Stimulated activated CD8-positive, alpha-beta memory T cell treated with anti-CD3 and anti-CD28 coated beads, Interleukin-2, amount 100 ng/mL, for 48 hours (primary cell): ENCODE measurements at places on chromosomes 11 and 22.

GRCh38 chr11:75323609-75324008 lies 27.9 kb downstream of the ARRB1 start:
- DNase-seq = no peak

DNA sequence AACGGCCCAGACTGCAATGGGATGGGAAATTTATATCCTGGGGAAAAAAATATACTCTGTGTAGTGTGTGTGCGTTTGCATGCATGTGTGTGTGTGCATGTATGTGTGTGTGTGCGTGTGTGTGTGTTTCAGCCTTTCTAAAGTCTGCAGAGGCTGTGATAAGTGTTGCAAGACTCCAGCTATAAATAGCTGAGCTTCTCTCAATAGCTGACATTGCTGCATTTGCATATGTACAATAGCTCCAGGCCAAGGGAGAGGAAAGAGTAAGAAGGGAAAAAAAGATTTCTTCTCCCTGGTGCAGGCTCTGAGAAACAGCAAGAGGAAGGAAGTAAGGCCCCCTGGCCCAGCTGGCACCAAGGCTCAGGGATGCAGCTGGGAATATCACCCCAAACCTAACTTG lies 483.0 kb downstream of the MN1 start:
- no peak for DNase-seq

- no peak for DNase-seq
Observed at GRCh38 chr11:134905517-134905916, 493.5 kb upstream of the B3GAT1 start.

DNA sequence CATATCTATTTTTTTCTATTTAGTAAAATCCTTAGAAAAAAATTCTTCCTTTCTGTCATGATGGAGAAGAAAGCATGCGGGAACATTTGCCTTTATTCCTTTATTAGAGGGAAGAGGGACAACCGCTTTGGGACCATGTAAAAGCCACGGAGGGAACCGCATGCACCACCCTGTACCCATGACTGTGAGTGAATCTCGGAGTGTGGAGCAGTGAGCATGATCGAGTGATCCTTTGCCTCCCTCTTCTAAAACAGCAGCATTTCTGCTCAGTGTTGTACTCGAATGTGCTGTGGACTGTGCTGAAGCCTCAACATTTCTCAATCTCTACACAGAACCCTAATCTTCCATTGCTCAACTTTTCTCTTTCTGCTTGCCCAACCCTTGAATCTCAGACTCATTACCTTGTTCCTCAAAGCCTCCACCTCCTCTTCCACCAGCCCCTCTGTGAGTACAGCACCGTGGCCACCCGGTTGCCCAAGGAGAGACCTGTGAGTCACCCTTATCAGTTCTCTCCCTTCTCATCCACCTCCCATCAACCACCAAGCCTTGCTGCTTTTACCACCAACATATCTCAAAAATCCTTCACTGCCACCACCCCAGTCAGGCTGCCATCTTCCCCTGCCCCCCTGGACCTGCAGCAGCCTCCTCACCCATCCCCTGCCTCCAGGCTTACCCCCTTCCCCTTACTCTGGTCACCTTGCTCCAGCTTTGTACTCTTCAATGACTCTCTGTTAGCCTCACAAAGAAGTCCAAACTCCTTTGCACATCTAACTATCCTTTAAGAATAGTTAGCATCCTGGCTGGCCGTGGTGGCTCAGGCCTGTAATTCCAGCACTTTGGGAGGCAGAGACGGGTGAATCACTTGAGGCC lies 103.1 kb downstream of the NAT10 start:
- DNase-seq = no peak

- DNase-seq = no peak
Observed at GRCh38 chr11:122101625-122102291, 14.3 kb downstream of the BLID start.

GRCh38 chr11:57339328-57339727 lies 1.2 kb downstream of the P2RX3 start:
- DNase-seq = no peak

DNA sequence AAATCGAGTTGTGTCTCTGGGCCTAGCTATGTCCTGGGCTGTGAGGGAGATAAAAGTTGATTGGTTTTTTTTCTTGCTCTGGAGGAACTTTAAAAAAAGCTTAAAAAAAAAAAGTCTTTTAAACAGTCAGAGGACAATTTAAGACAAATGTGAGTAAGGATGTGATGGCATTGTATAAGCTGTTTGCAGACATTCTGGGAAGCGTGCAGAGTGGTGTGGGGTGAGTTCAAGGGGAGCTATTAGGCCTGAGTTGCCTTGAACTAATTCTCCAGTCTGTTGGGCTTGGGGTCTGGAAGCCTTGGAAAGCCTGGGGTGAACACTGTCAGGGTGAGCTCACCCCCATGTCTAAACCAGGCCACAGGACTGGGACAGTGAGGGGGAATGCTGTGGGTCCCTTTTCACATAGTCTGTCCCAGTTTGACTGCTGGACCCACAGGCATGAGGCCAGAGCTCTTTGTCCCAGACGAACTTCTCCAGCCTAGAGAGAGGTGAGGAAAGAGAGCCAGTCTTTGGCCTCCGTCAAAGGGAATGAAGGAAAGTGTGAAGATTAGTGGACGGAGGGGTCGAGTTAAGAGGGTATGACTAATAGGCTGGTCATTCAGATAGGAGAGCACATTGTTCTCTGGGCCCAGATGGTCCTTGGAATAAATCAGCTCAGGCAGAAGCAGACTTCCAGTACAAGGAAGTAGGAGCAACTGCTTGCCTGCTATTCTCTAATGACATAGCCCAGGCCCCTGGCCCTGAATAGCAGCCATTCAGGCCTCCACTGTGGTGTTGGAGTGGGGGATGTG lies 76.4 kb upstream of the NNMT start:
- DNase-seq = no peak

- no peak for DNase-seq
Observed at GRCh38 chr11:67411785-67412152, 3.7 kb upstream of the CARNS1 start.

GRCh38 chr22:37639771-37640590 lies 512 bp downstream of the SH3BP1 start:
- no peak for DNase-seq

- DNase-seq = peak; percentile 34
Observed at GRCh38 chr22:48574776-48575617, 1252.7 kb downstream of the BRD1 start.

DNA sequence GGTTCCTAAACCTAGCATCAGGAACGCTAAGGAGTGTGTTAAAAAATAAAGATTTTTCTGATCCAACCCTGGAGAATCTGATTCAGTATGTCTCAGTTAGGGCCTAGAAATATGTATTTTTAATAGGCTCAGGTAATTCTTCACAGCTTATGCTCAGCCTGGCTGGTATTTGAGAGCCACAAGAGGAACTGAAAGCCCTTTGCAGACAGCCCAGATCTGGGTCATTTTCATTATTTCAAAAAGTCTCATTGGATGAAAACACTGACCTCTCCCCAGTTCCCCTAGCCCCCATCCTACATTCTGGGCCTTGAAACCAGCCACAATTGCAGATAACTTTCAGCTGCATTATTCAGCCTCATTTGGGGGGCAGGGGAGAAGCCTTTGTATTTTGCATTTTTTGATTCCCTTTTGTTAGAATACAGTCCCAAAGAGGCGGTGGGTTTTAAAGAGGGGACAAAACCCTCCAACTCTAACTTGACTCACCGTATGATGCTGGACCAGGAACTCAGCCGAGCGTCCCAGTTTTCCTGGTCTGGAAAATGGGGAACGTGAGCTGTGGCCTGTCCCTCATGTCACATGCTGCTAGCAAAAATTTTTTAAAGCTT lies 66.0 kb upstream of the LARGE1 start:
- no peak for DNase-seq

GRCh38 chr11:2703363-2704141 lies 3.8 kb upstream of the KCNQ1OT1 start:
- no peak for DNase-seq

DNA sequence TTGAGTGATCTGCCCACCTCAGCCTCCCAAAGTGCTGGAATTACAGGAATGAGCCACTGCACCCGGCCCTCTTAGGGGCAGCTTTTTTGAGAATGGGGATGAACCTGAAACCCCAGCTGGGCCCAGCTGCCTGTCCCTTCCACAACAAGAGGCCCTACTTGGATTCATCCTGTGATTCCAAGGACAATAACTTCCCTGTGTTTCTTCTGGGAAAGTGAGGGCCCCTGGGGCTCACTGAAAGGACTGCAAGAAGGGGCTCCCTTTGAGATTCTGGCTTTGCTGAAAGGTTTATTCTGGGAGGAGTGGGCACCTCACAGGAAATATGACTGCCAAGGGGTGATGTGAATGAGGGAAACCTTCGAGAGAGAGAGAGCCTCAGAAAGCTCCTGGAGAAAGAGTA lies 12.3 kb upstream of the GNAZ start:
- DNase-seq = no peak

- DNase-seq = no peak
Observed at GRCh38 chr11:93229876-93230275, 32.1 kb upstream of the SLC36A4 start.

GRCh38 chr22:37634417-37634924 lies 5.0 kb upstream of the SH3BP1 start:
- no peak for DNase-seq

- DNase-seq = no peak
Observed at GRCh38 chr11:35938231-35938630, 5.6 kb upstream of the LDLRAD3 start.

GRCh38 chr11:21072558-21072957 lies 403.2 kb downstream of the NELL1 start:
- DNase-seq = no peak

DNA sequence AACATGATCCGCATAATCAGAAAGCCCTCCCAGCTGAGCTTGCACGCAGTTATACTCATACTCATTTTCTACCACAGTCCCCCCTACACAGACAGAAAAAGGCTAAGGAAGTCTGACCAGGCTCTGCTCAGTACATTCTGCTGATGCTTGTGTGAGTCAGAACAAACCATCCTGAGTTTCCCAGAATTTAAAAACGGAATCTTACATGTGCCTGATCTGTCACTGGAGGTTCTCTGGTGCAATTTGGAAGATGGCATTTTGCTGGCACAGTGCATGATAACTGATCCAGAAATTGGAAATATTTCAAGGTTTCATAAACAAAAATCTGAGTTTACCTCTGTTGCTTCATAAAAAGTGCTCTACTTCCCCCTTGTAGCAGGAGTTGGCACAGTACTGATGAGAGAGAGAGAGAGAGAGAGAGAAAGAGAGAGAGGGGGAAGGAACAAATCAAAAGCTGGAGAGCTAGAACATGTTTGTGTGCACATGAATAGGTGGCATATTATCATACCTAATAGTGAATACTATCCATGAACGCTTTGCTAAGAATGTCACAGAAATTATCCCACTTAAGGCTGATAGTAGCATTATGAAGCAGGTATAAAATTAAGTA lies 1085.3 kb downstream of the DLG2 start:
- no peak for DNase-seq

DNA sequence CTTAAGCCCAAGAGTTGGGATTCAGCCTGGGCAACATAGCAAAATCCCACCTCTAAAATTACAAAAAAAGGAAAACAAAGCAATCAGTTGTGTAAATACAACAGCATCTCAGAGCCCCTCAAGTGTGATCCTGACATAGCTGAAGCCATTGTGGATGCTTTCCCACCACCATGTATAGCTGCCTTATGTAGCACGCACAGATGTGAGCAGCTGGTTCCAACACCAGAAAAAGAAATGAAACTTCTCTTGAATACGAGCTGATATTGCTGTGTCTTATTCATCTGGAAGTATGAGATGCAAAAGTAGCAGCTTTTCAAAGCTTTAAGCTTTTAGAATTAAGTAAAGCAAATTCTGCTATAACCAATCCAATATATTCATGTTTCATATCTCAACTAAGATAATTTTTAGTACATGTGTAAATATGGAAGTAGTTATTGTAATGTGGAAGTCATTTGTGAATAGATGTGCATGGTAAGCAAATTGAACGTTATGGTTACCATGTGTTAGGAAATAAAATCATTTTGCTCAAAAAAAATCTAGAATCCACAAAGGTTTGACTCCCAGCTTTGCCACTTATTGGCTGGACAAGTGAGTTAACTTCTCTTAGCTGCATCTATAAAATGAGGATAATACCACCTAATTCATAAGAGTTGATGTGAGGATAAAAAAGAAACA lies 63.2 kb downstream of the SGSM3 start:
- DNase-seq = no peak

- no peak for DNase-seq
Observed at GRCh38 chr22:27504360-27505253, 296.9 kb downstream of the MN1 start.

DNA sequence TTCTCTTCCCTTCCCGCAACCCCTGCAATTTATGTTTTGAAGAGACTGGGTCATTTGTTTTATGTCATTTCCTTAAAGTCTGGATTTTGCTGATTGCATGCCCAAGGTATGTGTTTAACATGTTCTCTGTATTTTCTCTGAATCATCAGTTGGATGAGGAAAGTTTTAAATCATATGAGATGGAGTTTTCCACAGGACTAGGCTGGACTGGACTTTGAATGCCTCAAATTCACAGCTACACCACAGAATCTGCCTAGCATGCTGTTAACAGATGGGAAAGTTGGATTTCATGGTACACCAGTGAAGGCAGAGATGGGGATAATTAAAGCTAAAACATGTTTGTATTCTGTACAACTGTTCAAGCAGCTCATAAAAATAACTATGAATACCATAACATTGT lies 62.6 kb downstream of the CWC15 start:
- no peak for DNase-seq

DNA sequence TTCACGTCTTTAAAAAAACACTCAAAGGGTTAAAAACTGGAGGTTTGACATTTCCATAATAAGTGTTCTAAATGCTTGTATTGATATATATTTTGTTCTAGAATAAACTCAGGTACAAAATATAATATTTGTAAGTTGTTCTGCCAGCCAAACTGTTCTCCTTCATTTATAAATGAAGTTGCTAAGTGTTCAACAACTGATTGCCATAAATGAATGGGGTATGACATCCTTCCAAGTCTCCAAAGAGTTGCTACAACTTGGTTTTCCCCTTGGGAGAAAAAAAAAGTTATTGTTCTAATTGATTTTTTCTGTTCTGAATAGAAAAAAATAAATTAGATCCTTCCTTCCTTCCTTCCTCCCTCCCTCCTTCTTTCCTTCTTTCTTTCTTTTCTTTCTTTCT lies 65.4 kb upstream of the BLID start:
- DNase-seq = no peak

GRCh38 chr11:87961606-87962005 lies 213.6 kb downstream of the RAB38 start:
- DNase-seq = no peak

DNA sequence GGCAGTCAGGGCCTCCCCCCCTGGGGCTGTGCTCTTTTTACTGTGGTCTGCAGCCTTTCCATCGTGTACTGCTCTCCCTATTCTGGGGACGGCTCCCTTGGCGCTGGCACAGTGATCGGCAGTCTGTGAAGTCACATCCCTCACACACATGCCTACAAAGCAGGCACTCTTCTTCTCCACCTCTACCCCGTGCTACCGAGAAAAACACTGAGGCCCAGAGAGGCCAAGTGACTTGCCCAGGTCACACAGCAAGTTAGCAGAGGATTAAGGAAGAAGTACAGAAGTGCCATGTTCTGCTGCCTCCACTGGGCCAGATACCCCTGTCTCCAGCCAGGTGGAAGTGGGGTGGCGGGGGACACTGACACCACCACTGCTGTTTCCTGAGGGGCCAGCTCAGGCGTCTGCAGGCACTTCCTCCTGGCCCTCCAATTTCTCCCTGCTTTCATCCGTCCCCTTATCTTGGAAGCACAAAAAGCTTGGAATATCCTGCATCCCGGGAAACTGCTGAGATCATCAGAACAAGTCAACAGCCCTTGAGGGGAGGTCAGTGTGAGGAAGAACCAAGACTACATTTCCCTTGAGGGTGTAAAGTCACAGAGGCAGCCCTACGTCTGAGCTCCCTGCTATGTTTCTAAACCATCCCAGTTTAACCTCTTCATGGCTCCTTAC lies 30.2 kb upstream of the KLHL35 start:
- no peak for DNase-seq

GRCh38 chr11:26297189-26297975 lies 34.5 kb upstream of the ANO3 start:
- no peak for DNase-seq
